Fibroblast of lung (primary cell): ENCODE measurements at places on chromosomes 7 and 10. TPM values are rescaled to one million over a fixed set of nuclear protein-coding genes. Genes with fewer than 3 reads are reported as not detected.
A peak's percentile ranks its signal among the peaks of the same experiment; 100 is the strongest.

DNA sequence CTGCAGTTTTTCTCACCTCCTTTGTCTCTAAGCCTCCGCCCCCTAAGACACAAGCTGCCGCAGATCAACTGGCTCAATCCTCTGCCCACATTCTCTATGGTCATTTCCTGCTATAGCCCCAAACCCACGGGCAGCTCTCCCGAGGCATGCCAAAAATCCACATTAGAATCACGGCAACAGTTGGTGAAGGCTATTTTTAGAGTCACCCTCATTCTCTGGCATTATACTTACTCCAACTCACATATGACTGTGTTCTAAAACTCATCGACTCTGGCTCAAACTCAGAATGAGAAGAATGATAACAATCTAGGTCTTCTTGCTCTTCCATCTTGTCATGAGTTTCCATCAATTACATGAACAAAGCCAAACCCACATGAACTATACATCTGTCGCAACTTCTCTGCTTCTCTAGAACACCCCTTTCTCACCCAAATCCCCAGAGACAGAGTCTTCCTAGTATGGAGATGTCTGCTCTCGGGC, 10.9 kb upstream of the KIAA1549 start:
- H3K36me3 ChIP-seq = no peaks in the 10 kb centered on the region
- no peaks in the 10 kb centered on the region for H3K4me1 ChIP-seq
- no peaks in the 10 kb centered on the region for H3K27me3 ChIP-seq
- H3K27ac ChIP-seq = no peak overlapping the region

DNA sequence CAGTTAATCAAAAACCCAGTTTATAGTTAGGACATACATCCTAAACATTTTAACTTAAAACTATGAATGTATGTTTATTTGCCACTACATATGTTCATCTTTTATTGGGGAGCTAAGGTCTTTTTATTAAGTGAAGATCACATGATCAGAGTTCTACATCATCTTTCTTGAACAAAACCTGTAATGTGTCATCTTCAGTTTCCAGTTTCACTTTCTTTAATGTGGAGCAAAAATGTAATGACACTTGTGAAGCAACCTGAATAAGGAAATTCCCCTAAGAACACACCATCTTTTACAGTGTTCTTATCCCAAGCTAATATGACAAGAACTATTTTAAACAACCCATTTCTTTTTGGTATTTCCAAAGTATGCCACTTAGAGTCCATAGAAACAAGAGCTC, 166.7 kb upstream of the BET1 start:
- no peaks in the 10 kb centered on the region for H3K27me3 ChIP-seq
- no peaks in the 10 kb centered on the region for H3K36me3 ChIP-seq
- no peaks in the 10 kb centered on the region for H3K4me1 ChIP-seq
- DNase-seq = no peak
- no peak overlapping the region for H3K4me3 ChIP-seq

GRCh38 chr10:110356628-110357245, 52.0 kb upstream of the SMNDC1 start:
- peaks cover 32% of the 10 kb centered on the region for H3K4me1 ChIP-seq
- peak overlapping the region; percentile 95 for H3K27ac ChIP-seq
- no peak overlapping the region for H3K4me3 ChIP-seq
- peak; percentile 91 for DNase-seq
- H3K36me3 ChIP-seq = no peaks in the 10 kb centered on the region
- no peaks in the 10 kb centered on the region for H3K27me3 ChIP-seq

GRCh38 chr7:104240401-104240800, 32.6 kb upstream of the ORC5 start:
- no peak overlapping the region for H3K4me3 ChIP-seq
- H3K27ac ChIP-seq = no peak overlapping the region
- H3K36me3 ChIP-seq = no peaks in the 10 kb centered on the region

- H3K36me3 ChIP-seq = no peaks in the 10 kb centered on the region
- H3K4me3 ChIP-seq = peak overlapping the region; percentile 45
- H3K27ac ChIP-seq = no peak overlapping the region
- H3K27me3 ChIP-seq = no peaks in the 10 kb centered on the region
- H3K4me1 ChIP-seq = peaks cover 2% of the 10 kb centered on the region
- DNase-seq = peak; percentile 78
These were observed 124.9 kb downstream of the SH2D4B start for GRCh38 chr10:80662429-80663261.

GRCh38 chr10:12922117-12922900, 79.2 kb downstream of the CCDC3 start:
- no peaks in the 10 kb centered on the region for H3K36me3 ChIP-seq
- no peak overlapping the region for H3K27ac ChIP-seq
- no peak overlapping the region for H3K4me3 ChIP-seq
- no peaks in the 10 kb centered on the region for H3K4me1 ChIP-seq

- peak overlapping the region; percentile 91 for H3K27ac ChIP-seq
- H3K4me1 ChIP-seq = no peaks in the 10 kb centered on the region
- DNase-seq = no peak
- H3K4me3 ChIP-seq = peak overlapping the region; percentile 97
- no peaks in the 10 kb centered on the region for H3K27me3 ChIP-seq
These were observed 420 bp upstream of the KLHL7 start for GRCh38 chr7:23105086-23105643.

GRCh38 chr7:69078997-69079769, 519.1 kb upstream of the AUTS2 start:
- DNase-seq = peak; percentile 81
- H3K4me1 ChIP-seq = no peaks in the 10 kb centered on the region
- no peaks in the 10 kb centered on the region for H3K36me3 ChIP-seq

DNA sequence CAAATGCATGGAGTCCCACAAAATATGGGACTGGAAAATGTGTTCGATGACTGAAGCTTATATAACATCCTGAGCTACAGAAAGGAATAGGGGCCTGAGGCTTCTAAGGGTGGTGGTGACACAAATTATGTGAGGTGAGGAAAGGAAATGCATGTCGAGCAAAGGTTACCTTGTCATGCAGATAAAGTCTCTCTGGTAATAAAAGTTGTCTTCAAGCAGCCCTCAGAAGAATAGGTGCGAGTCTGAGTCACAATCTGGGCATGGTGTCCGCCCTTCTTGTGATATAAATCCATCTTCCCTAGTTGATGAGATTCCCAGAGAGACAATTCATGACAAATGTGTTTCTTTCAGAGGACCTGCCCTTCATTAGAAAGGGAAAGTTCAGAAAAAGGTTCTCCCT, 985.2 kb upstream of the C7orf33 start:
- no peaks in the 10 kb centered on the region for H3K4me1 ChIP-seq
- H3K4me3 ChIP-seq = no peak overlapping the region
- H3K27ac ChIP-seq = no peak overlapping the region
- no peaks in the 10 kb centered on the region for H3K27me3 ChIP-seq
- H3K36me3 ChIP-seq = no peaks in the 10 kb centered on the region

DNA sequence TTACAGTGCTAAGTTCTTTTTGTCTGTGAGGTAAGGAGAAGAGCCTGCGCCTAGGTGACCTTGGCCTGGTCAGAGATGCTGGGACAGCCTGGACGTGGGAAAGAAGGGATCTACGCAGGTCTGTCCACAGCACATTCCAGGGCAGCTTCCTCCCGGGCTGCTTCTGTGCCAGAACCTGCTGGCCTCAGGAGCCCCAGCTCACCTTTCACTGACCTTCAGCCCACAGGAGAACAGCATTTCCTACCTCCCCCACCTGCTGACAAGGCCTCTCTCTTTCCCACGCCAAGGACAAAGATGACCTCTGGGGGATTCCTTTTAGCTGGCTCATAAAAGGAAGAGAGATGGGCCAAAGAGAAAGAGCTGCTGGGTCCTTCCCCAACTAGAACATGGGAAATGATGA, 260.6 kb downstream of the KCNMA1 start:
- no peak overlapping the region for H3K27ac ChIP-seq
- H3K27me3 ChIP-seq = no peaks in the 10 kb centered on the region
- H3K36me3 ChIP-seq = no peaks in the 10 kb centered on the region
- no peaks in the 10 kb centered on the region for H3K4me1 ChIP-seq

DNA sequence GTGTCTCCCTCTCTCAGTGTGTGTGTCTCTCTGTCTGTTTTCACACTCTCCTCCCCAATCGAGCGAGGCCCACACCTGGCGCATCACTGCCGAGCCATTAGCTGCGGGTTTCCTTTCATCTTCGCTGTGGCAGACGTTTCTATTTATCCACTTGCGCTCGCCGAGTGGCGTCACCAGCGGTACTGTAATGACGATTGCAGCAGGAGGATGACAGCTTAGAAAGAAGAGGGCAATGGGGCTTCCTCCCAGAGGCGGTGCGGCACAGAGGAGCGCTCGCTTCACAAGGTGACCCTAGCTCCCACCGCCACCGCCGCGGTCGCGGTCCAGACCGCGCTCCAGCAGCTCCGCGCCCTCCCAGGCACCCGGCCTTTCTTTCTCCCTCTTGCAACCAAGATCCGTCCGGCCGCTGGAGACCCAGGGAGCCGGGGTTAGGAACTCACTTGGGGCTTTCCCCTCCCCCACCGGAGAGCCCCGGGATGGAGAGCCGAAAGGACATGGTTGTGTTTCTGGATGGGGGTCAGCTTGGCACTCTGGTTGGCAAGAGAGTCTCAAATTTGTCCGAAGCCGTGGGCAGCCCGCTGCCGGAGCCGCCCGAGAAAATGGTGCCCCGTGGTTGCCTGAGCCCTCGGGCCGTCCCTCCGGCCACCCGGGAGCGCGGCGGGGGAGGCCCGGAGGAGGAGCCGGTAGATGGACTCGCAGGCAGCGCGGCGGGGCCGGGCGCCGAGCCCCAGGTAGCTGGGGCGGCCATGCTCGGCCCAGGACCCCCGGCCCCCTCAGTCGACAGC, at the start of gene EVX1:
Gene EVX1, plus strand, starts transcription at position 248 of the 785 bp plus-strand sequence. Its CDS starts 229 bp downstream, at position 477.
- no peaks in the 10 kb centered on the region for H3K36me3 ChIP-seq
- no peak for DNase-seq
- no peaks in the 10 kb centered on the region for H3K4me1 ChIP-seq
- H3K4me3 ChIP-seq = no peak within 1 kb of the TSS

- H3K4me1 ChIP-seq = no peaks in the 10 kb centered on the region
- no peaks in the 10 kb centered on the region for H3K36me3 ChIP-seq
- no peak for DNase-seq
- H3K27me3 ChIP-seq = no peaks in the 10 kb centered on the region
- H3K27ac ChIP-seq = no peak overlapping the region
These were observed 19.4 kb downstream of the AKR1C2 start for GRCh38 chr10:4984223-4984622.

GRCh38 chr10:99621454-99622251, 1.4 kb upstream of the SLC25A28 start:
- H3K4me3 ChIP-seq = peak overlapping the region; percentile 66
- H3K27ac ChIP-seq = peak overlapping the region; percentile 89
- DNase-seq = no peak

DNA sequence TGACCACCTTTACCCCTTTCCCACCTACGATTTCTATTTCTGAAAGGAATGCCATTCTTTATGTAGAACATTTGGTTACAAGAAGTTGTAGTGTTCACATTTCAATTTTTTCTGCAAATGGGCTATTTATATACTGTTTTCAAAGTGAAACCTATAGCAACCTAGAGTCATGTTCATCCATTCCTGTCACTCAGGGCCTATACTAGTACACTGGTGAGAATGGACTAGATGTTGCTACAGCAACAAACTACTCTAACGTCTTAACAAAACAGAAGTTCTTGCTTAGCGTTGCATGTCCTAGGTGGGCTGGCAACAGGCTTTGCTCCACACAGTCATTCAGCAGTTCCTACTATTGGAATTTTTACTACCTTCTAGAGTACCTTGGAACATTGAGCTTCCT, 16.3 kb downstream of the CASD1 start:
- H3K4me1 ChIP-seq = no peaks in the 10 kb centered on the region
- no peaks in the 10 kb centered on the region for H3K36me3 ChIP-seq
- H3K4me3 ChIP-seq = no peak overlapping the region
- no peak for DNase-seq
- H3K27me3 ChIP-seq = no peaks in the 10 kb centered on the region

- peaks cover 7% of the 10 kb centered on the region for H3K27me3 ChIP-seq
- no peak overlapping the region for H3K4me3 ChIP-seq
- no peak overlapping the region for H3K27ac ChIP-seq
- no peak for DNase-seq
- no peaks in the 10 kb centered on the region for H3K4me1 ChIP-seq
These were observed 13.3 kb downstream of the TMEM72 start for GRCh38 chr10:44924261-44925040.

DNA sequence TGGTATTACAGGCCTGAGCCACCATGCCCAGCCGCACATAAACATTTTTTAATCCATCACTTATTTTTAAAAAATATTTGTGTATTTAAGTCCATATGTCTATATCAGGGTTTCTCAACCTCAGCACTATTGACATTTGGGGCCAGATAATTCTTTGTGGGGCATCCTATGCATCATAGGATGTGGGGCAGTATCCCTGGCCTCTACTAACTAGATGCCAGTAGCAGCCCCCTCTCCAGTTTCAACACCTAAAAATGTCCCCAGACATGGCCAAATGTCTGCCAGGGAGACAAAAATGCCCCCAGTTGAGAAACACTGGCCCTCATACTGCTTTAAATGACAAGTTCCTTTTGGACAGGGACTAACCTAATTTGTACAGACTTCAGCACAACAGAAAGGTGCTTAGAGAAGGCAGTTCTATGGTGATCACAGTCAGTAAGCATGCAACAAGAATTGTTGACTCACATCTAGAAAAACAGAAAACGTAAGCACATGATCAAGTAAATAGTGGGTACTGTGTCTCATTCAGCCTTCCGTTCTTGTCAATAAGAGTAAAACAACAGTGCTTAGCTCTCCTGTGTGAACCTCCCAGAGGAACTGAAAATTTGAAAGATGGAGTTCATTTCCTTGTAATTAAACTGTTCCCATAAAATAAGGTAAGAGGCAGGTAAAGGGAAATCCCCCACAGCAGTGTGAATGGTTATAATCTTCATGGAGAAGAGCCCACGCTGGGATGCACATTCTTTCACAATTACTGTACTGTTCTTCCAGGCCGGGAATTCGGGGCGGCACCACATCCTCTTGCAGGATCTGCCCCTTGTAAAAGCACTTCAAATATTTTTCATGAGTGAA, 17.3 kb upstream of the ADRB1 start:
- H3K4me1 ChIP-seq = no peaks in the 10 kb centered on the region
- H3K4me3 ChIP-seq = no peak overlapping the region
- H3K36me3 ChIP-seq = no peaks in the 10 kb centered on the region
- no peak overlapping the region for H3K27ac ChIP-seq

- H3K4me3 ChIP-seq = no peak overlapping the region
- DNase-seq = no peak
- H3K27ac ChIP-seq = no peak overlapping the region
- H3K36me3 ChIP-seq = no peaks in the 10 kb centered on the region
- H3K27me3 ChIP-seq = peaks cover 14% of the 10 kb centered on the region
- no peaks in the 10 kb centered on the region for H3K4me1 ChIP-seq
These were observed 49.0 kb downstream of the ALOX5 start for GRCh38 chr10:45422866-45423659.

- DNase-seq = peak; percentile 21
- no peak overlapping the region for H3K4me3 ChIP-seq
- H3K27me3 ChIP-seq = no peaks in the 10 kb centered on the region
- H3K36me3 ChIP-seq = no peaks in the 10 kb centered on the region
These were observed 32.5 kb downstream of the DYDC1 start for GRCh38 chr10:80324086-80324485.

- H3K27ac ChIP-seq = no peak overlapping the region
- no peaks in the 10 kb centered on the region for H3K36me3 ChIP-seq
- DNase-seq = no peak
- no peak overlapping the region for H3K4me3 ChIP-seq
- no peaks in the 10 kb centered on the region for H3K27me3 ChIP-seq
These were observed 114.6 kb downstream of the PRKCQ start for GRCh38 chr10:6465437-6465836.

GRCh38 chr10:63166742-63167258, 33.7 kb downstream of the NRBF2 start:
- H3K27ac ChIP-seq = no peak overlapping the region
- H3K4me1 ChIP-seq = no peaks in the 10 kb centered on the region
- no peaks in the 10 kb centered on the region for H3K36me3 ChIP-seq
- peak; percentile 91 for DNase-seq
- no peak overlapping the region for H3K4me3 ChIP-seq

Gene NEURL1
- total RNA-seq = under 0.01 TPM in 1 of 2 replicates, not detected in the other

Gene OR2A1
- total RNA-seq = under 0.01 and 0.17 TPM in 2 replicates

Gene TEX47
- total RNA-seq = not detected in 2 replicates

Gene CSTF2T
- total RNA-seq = 14.9 and 20.0 TPM in 2 replicates

Gene CLCN1
- total RNA-seq = under 0.01 TPM in 2 replicates
